Ovary (tissue), 10 donors: ENCODE measurements at places on chromosomes 3 and 15.

GRCh38 chr3:138867996-138868395, 33.3 kb upstream of the PIK3CB start:
- DNase-seq = no peak

GRCh38 chr15:34217587-34218225, 7.1 kb upstream of the EMC4 start:
- DNase-seq = no peak

DNA sequence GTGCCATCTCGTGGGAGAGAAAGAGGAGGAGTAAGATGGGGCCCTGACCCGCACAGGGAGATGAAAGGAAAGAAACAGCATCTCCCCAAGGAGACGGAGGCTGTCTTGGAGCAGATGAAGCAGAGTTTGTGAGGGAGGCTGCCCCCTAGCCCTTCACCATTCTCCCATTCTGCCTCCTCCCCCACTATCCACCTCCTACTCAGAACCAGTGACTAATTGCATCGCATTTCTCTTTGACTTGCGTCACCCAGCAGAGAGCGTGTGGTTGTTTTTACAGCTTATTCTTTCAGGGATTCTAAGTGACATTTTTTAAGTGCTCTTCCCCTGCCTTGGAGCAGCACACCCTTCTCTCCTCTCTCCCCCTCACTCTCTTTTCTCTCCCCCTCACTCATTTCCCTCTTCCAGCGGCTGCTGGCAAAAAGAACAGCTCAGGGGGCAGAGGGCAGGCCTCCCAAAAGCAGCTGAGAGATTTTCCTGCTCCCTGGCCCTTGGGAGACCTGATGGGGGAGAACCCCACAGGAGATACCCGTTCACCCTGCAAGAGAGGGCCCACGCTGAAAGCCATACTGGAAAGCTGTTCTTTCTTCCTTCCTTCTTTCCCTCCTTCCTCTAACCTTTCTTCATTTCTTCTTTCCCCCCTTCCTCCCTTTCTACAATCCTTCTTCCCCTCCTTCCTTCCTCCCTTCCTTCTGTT, 91.8 kb downstream of the MRPL46 start:
- no peak for DNase-seq

- no peak for DNase-seq
Measured at GRCh38 chr15:90840157-90840855, 28.1 kb upstream of the FURIN start.

GRCh38 chr15:50224606-50225005, 40.9 kb downstream of the HDC start:
- DNase-seq = no peak
